ENCODE measurements at places on chromosomes 5 and 9.

DNA sequence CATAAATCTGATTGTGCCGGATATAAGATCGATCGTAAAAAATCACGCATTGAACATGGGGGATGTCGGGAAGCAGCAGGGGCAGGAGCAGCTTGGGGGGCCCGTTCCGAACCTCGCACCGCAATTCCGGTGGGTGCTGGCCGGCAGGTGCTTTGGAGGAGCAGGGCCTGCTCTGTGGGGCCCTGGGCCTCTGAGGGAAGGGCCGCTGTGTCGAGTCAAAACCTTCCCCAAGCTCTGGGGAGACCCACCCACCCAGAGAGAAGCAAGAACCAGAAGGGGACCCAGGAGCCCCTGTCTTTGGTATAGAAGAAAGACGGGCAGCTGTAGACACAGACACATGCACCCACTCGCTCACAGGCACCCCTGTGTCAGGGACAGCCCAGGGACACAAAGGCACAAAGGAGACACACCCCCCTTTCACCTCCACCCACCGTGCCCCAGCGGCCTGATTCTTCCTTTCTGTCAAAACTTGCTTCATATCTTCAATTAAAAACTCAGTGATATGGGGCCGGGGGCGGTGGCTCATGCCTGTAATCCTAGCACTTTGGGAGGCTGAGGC lies 49.4 kb upstream of the ZBTB43 start:
- no peak for DNase-seq

- DNase-seq: no peak
These were observed 361.9 kb upstream of the CDH6 start for GRCh38 chr5:30831605-30832004.

- DNase-seq: no peak
These were observed 9.6 kb upstream of the BICD2 start for GRCh38 chr9:92774274-92774673.

- DNase-seq: no peak
These were observed 59.5 kb downstream of the CDC42SE2 start for GRCh38 chr5:131323378-131323777.

- DNase-seq: no peak
These were observed 105.5 kb upstream of the TSLP start for GRCh38 chr5:110965773-110966581.

GRCh38 chr9:69834056-69834455 lies 13.4 kb downstream of the CFAP95 start:
- no peak for DNase-seq
